Activated CD4-positive, alpha-beta memory T cell treated with anti-CD3 and anti-CD28 coated beads for 36 hours (primary cell): ENCODE measurements at places on chromosomes 12 and 14.
A peak's percentile ranks its signal among the peaks of the same experiment; 100 is the strongest.

- DNase-seq: no peak
These were observed 1.5 kb downstream of the KIF21A start for GRCh38 chr12:39441189-39441962.

DNA sequence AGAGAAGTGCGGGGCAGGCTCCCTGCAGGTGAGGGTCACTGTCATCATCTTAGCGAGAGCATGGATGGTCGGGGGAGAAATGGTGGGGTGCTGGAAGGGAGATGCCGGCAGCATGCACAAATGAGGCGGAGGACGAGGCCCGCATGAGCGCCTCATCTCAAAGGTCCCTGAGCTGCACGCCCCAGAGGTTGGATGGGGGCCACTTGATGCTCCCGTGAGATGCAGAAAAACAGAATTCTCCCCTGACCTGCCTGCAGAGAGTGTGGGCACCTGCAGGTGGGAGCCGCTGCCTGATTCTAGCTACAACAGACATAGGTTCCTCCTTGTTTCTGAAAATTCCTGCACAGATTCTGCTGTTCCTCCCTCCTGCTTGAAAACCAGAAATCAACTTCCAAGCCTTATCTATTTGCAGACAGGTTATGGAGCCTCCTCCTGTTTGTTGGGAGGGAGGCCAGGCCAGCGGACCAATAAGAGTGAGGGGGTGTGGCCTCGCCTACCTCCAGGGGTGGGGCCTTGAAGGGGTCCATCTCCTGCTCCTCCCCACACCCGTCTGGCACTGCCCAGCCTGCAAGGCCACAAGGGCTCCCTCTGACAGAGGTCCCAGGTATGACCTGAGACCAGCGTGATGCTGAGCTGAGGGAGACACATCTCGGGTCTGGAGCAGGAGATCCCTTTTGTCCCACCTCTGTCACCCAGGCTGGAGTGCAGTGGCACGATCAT is 67.2 kb downstream of the KDM2B start:
- peak; percentile 31 for DNase-seq

DNA sequence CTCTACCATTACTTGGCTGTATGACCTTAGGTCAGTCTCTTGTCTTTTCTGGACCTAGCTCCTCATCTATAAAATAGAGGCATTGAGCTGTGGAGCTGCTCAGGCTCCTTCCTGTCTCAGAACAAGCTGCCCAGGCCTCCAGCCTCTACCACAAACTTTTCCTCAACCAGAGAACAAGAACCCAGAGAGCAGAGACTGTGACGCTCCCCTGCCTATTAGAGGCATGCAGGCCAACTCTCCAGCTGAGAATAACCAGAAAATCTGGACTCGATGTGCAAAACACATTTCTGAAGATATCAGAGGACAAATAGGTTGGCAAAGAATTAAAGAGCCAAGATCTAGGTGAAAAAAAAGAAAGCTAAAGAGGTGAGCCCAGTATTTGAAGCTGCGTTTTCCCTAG is 17.8 kb upstream of the PNMA1 start:
- no peak for DNase-seq

DNA sequence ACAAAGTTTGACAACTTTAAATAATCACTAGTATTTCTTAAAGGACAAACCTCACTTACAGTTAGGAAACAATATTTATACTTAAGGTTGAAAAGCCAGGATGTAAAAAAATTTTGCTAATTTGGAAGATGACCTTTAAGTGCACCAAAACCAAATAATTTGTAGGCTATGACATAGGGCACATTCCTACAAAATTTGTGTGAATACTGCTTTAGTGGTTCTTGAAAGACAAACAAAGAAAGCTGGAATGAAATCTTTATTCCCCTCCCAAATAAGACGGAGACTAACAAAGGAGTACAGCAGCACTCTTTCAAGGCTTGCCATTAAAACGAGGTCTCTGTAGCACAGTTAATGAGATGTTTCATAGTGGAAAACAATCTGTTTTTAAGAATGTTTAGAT is 45.6 kb downstream of the MSRB3 start:
- no peak for DNase-seq

DNA sequence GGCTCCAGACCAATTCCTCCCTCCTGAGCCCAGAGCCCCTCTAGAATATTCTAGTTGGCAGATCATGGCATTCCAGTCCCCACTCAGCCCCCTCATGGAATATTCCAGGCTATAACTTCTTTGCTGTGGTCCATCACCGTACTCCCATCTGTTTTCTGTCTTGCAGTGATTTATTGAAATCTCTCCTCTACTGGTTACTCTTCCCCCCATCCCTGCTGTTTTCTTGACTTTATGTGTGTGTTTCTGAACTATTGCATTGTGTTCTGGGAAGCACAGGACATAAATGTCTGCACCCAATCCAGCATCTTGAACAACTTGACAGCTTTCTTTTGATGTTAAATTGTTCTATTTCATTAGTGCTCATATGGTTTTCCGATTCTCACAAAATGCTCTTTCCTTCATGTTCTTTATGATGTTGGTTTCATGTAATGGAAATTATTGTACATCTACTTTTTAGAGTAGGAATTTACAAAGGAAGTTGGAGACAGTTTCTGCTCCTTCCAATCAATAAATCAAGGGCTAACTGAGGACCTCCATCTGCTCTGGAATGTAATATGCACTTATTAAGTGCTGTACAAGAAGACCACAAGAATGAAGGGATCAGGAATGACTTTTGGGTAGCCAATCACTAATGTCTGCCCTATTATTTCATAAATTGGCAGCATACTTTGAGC is 26.3 kb downstream of the PDE6H start:
- no peak for DNase-seq

DNA sequence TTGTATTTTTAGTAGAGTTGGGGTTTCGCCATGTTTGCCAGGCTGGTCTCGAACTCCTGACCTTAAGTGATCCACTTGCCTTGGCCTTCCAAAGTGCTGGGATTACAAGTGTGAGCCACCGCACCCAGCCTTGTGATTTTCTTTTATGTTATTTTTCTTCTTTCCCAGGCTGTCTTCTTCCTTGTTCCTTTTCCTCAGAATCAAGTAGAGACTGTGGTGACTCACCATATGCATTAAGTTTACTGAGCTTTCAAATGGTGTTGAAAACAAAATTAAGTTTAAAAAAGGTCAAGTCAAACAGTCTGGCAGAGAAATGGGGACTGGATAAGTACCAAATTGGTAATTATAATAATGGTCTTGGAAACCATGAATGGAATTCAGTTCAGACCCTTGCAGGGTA is 5.7 kb downstream of the ARPC3 start:
- DNase-seq: no peak

- DNase-seq: no peak
These were observed 34.8 kb downstream of the TMEM229B start for GRCh38 chr14:67453575-67454300.

DNA sequence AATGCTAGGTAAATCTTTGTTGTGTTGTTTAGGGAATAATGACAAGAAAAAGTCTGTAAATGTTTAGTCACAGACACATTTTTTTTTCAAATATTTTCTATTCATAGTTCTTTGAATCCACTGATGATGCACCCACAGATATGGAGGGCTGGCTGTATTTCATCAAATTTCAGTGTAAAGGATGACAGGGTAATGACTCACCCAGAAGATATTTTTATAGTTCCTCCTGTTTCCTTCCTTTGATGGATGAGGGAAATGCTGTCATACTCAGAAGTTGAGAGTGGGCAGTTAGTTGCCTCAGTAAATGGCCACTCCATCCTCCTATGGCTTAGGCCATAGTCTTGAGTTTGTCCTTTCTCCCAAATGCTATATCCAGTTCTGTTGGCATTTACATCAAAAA is 76.9 kb upstream of the REP15 start:
- DNase-seq: no peak

DNA sequence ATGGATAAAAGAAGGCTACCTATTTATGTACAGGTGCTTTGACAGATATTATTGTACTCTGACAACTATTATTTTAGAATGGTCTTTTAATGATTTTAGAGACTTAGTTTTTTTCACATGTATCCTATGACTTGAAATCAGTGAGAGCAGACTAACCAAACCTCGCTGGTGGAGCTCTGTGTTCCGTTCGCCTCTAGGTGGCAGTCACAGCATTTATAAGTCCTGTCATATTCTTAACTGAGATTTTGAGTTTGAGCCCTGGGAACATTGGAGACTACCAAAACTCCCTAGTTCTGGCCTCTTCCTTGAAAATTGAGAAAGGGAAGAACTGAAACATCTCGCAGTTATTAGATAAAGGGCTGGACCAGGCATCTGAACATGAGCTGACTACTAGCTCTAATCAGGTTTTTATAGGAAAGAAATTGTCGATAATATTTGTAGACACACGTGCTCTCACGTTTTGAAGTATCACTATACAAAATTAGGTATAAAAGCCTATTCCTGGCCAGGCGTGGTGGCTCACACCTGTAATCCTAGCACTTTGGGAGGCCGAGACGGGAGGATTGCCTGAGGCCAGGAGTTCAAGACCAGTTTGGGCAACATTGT is 48.3 kb downstream of the TTLL5 start:
- DNase-seq: peak; percentile 69

DNA sequence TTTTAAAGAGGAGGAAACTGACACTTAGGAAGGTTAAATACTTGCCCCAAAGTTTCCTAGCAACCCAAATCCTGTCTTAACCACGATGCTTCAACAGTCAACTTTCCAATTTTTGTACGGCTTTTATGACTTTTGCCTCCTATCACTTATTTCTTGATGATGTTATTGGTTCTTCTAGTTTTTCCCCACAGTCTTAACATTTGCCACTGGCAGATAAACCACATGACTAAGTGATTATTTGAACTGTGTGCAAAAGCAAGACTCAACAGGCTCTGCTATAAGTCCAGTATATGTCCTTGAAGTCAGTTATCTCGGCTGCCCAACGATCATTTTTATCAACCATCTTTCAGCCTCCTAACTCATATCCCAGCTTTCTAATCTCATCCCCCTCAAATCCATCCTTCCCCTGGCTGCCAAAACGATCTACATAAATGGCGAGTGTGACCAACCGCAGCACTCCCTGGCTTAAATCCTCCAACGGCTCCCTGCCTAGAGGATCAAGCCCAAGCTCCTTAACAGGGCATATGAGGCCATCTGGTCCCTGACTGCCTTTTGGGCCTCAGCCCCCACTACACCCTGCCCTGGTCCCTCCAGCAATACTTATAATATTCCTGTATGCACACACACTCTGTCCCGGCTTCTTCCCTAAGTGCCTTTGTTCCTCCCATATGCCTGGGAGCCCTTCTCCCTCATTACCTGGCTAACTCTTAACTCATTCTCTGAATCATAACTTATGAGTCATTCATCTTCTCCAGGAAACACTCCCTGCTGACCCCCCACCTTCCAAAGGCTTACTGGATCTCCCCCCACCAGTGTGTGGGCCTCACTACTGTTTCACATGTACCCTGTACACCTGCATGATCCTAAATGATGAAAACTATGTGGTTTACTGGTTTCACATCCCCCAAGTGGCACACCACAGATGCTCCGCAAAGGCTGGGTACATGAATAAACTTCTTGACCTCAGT is 8.8 kb downstream of the VPS37B start:
- peak; percentile 84 for DNase-seq

- DNase-seq: no peak
These were observed at the start of gene SSPN for GRCh38 chr12:26195250-26195640. Gene SSPN, plus strand, starts transcription at chr12:26195573. Its CDS starts 100 bp downstream, at chr12:26195673.

DNA sequence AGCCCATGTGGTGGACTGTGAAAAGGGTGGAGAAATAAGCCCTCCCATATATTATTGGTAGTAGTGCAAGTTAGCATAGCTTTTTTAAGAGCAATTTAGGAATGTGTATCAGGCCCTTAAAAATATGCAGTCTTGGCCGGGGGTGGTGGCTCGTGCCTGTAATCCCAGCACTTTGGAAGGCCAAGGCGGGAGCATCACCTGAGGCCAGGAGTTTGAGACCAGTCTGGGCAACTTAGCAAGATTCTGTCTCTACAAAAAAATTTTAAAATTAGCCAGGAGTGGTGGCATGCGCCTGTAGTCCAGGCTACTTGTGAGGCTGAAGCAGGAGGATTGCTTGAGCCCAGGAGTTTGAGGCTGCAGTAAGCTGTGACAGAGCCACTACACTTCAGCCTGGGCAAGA is 64.2 kb upstream of the BCAT1 start:
- DNase-seq: no peak

DNA sequence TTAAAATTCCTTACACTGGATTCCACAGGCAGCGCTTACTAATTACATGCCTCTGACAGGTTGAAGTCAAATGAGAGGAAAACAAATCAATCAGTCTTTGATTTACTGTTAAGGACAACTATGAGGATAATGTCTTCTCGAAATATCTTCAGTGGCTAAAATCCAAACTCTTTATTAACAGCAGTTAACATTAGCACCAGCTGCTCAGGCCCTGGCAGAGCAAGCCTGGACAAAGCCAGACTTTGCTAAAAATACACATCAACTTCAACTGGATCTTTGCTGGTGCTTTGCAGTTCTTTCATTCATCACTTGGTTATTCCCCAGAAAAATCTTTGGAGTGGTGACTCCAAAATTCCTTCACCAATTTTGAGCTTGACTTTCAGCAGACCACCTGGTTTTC is 98.7 kb downstream of the HECTD4 start:
- DNase-seq: no peak

GRCh38 chr12:118432812-118433545 is 56.6 kb downstream of the SUDS3 start:
- DNase-seq: no peak

- DNase-seq: no peak
These were observed 8.0 kb downstream of the YY1 start for GRCh38 chr14:100246809-100247428.

DNA sequence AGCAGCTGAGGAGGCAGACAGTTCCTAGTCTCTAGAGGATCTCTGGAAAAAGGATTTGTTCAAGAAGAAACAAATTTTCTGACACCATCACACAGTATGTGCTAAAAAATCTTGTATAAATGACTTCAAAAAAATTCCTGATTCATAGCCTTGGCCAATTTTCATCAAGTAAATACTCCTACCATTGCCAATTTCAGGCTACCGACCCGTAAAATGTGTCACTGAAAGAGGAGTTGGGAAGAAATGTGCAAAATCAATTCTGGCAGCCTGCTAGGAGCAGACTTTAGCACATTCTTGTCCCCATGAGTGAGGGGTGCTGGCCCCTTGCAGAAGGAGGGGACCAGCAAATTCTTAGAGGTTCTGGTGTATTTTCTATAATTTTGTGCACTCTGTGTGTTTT is 109.4 kb downstream of the TMEM30B start:
- DNase-seq: no peak

DNA sequence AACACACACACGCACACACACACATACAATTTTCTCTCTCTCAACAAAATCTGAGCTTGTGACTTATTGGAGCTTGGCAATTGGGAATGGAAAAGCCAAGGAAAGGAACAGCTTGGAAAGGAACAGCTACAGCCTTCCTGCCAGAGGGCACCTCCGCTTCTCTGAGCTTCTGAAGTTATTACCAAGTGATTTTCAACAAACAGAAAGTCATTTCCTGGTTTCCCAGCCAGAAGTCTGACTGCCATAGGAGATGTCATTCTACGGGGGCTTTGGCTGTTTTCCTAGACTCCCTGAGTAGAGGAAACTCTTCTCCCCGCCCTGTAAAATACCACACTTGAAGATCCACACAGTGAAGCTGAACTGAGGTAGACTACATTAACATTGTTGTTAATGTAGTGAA is 198.3 kb downstream of the CFAP54 start:
- no peak for DNase-seq
